ENCODE measurements at places on chromosomes 5 and 9.
A peak's percentile ranks its signal among the peaks of the same experiment; 100 is the strongest.

- DNase-seq: no peak
Observed at GRCh38 chr9:76399856-76400255, 5.6 kb upstream of the RFK start.

GRCh38 chr9:134855231-134855899 lies 25.2 kb upstream of the FCN2 start:
- no peak for DNase-seq

DNA sequence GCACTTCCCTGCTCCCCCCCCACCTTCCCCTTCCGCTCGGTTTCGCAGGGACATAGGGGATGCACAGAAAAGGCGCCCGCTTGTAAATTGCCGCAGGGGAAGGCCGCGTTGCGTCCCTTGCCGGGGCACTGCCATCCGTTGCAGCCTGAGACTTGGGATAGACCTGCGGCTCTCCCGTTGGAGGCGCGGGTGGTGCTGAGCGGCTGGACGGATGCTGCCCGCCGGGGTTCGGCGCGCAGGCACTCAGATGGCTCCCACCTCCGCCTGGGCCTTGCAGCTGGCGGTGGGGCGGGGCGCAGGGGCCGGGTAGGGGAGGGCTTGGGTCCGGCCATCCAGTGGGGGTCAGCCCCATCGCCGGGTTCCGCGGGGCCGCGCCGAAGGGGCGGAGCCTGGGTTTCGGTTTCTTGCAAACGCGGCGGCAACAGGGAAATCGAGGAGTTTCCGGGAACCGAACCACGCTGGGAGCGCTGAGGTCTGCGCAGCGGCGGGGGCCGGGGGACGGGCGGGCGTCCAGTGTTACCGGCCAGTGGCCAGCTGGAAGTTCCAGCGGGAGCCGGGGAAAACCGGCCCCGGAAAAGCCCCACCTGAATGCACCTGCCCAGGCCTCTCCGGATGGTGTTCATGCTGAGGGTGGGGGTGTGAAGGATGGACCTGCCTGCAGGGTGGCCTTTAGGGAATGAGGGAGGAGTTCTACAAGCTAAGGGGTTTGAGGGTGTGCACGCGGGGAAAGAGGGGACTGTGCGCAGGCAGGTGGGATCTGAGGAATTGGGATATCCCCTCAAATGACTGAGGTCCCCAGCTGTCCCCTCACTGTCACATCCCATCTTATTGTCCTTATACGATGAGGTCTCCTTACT lies 6.3 kb upstream of the IRF1 start:
- peak; percentile 66 for DNase-seq

DNA sequence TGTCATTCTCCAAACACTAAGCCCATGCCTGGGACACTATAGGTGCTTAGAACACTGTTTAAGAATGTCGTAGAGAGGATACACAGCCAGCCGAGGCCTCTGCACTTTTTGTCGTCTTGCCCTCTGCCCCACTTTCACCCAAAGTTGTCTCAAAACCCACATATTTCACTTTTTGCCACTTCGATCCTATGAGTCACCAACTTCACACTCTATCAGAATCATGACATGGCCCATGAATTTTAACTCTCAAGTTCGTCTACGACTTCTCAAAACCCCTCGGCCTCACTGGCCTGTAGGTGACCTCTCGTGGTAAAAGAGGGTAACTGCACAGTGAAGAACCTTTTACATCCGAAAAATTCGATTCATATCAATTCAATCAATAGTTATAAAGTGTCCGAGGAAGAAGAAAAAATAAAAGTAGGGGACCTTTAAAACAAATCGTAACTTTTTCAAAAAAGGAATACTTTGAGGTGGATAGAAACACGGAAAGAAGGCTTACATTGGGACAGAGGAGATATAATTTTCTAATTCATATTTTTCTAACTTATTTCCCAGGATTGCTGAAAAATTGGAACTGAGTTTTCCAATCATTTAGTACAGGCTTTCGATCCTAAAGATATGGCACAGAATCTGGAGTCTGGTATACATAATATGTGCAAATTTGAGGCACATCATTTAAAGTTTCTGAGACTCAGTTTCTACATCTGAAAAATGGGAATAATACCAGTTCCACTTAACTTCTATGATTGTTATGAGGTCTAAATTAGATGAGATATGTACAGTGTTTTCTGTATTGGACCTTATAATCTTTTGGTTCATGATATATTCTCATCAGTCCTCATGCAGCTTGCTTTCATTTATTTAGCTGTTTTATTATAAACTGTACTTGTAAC lies 122.6 kb downstream of the APBA1 start:
- peak; percentile 44 for DNase-seq

DNA sequence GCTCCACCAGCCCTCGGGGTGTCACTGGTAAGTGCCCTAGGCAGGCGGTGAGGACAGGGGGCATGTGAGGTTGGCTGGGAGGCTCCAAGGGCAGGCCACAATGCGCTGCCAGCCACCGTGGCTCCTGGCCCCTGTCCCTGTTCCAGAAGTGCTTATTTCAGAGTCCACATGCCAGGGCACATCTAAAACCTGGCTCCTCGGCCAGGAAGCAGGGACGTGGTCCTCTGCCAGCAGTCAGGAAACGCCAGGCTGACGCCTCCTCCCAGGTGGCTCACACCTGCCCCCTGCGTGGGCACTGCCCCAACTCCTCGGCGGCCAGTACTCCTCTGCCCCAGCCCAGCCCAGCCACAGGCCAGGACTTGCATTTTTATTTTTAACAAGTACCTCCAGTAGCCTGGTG lies 68.5 kb downstream of the SECISBP2 start:
- DNase-seq: no peak

DNA sequence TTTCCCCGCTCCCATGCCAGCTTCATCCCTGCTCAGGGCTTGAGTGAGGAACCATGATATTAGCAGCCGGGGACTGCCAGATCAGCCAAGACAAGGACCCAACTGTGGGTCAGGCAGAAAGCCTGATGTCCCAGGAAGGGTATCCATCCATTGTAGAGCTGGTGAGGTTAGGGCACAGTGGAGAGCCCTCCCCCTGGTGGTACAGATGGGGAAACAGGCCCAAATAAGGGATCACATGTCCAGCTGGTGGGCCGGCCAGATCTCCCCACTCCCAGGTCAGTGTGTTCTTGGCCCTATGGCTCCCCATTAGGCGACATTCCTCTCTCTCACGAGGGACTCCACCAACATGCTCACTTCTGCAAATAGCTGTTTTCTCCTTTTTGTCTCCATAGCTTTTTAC lies 9.0 kb downstream of the CDX1 start:
- DNase-seq: no peak

DNA sequence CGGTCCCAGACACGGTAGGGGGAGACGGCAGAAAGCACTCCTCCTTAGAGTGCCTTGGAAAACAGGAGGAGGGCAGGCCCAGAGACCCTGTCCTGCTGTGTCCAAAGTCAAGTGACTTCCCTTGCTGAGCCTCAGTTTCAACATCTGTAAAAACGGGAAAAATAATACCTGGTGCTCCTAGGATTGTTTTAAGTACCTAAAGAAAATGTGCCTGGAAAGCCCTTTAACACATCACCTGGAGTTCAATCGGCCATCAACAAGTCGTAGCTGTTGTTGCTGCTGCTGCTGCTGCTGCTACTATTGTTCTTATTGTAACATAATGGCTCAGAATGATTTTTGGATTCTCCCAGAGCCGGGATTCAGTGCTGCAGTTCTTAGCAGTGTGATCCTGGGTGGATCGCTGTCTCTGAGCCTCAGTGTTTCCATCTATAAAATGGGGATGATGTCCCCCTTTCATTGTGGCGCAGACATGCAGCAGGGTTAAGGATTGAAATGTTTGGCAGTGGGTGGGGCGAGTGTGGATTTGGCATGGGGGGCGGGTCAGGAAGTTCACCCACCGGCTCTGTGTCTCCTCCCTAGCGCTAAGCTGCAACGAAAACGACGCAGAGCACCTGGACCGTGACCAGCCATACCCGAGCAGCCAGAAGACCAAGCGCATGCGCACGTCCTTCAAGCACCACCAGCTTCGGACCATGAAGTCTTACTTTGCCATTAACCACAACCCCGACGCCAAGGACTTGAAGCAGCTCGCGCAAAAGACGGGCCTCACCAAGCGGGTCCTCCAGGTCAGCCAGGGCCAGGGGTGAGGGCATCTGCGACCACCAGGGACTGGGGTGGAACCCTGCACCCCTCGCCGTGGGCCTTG lies 9.2 kb downstream of the LHX2 start:
- no peak for DNase-seq

DNA sequence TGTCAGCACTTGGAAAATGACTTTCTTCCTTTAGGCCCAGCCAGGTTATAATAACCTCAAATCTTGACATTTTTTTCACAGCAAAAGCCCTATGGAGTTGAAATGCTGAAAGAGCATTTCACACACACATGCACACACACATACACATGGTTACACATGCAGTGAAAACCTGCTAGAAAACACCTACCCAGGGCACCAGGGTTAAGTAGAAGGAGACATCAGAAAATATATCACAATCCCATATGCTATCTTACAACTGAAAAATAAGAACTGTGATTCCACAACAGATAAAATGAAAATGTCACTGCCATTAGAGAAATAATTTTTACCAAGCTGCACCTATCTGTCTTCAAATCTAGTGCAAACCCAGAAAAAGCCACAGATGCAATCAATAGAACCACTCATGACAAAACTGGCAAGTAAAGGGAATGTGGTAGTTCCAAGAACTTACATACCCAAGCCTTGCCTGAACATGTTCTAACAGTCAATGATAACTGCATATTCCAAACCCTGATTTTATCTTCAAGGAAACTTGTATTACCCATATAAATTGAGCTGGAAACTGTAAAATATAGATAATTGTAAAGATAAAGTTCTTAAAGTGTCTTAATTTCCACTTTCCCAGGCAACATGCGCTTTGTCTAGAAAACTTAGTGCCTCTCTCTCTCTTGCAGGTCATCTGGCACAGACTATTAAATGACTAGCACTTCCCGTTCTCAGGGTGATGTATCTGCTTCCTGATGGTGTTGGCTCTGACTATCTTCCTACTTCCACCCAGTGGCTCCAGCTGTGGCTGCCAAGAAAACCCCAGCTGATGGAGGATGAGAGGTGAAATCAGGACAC lies 250.2 kb upstream of the PTGER4 start:
- peak; percentile 40 for DNase-seq

- no peak for DNase-seq
Observed at GRCh38 chr5:139413963-139414362, 10.1 kb upstream of the SPATA24 start.

GRCh38 chr5:9924614-9925013 lies 294.5 kb upstream of the TAS2R1 start:
- DNase-seq: no peak

GRCh38 chr9:87386490-87387025 lies 111.1 kb upstream of the DAPK1 start:
- no peak for DNase-seq

DNA sequence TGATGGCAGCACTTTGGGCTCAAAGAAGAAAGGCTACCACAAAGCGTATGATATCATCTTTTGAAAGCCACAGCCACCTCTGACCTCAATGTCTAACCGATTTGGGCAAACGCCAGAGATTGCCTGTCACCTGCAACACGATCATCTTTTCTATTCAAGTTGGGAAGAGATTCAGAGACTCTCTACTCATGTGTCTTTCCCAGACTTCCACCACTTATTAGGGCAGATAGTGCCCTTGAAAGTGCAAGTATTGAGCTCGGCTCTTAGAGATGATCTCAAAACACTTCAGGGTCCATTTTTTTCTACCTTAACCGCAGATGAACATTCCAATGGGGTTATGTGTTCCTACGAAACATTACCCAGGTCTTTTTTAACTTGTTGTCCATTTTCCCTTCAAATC lies 213.7 kb downstream of the DRD1 start:
- no peak for DNase-seq

DNA sequence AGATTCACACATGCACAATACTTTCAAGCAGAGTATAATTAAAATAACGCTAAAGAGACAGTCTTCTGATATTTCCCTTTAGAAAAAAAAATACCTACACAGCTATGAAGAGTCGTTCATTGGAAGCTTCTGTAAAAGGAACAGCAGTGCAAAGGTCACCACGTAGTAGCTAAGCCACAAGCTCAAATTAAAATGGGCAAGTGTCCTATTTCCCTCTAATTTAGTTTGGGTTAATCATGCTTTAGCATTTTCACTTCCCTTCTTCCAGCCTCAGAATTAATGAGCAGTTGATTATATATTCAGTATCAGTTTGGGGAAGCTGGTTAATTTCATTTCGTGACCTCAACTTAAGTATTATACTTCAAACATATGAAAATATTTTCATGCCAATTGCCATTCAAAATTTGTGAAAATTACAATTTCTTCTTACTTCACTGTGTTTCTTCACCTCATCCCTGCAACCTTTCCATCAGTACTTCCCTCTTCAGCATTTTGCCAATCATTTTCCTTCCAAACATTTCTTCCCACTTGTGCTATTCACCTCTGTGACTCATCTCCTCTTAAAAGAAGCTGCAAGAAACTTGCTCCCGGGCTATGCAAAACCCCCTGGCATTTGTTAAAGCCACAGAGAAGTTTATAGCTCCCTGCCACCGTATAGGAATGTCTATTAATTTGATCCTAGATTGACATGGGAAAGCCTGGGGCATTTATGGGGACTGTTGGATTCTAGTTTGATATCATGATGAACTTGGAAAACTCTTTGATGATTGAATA lies 83.0 kb downstream of the DMRTA1 start:
- no peak for DNase-seq

GRCh38 chr5:119274767-119275130 lies 81.1 kb upstream of the TNFAIP8 start:
- peak; percentile 65 for DNase-seq

GRCh38 chr9:11320989-11321388 lies 708.2 kb upstream of the PTPRD start:
- no peak for DNase-seq

DNA sequence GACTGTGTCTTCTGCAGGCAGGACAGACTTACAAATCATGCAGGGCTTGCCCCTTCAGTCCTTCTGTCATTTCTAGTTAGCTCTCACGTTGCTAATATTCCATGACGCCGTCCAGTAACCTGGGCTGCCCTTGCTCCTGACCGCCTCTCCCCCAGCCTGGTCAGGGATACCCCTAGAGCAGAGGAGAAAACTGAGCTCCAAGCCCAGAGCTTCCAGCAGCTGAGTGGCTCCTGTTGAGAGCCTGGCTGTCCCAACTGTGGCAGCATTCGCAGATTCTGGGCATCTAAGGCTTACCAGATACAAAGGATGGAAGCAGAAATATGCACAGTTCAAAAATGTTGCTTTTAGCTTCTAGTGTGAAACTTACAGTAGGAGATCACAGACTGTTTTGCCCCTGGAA lies 185.2 kb downstream of the CD180 start:
- no peak for DNase-seq

DNA sequence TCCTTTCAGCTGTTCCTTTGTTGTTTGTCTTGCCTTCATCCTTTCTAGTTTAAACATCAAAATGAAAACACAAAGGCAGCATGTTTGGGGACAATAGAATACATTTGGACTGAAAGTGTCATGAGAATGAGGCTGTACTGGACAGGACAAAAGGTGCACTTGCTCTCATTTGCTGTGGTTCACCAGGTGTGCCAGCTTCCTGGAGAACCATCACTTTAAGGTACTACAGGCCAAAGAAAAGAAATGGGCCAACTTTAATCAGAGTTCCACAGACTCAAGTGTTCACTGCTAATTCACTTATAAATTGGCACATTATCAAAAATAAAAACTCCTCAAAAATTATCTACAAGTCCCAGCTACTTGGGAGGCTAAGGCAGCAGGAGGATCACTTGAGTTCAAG lies 53.8 kb downstream of the ABHD17B start:
- DNase-seq: no peak

- peak; percentile 82 for DNase-seq
Observed at GRCh38 chr5:57221049-57221568, 47.2 kb downstream of the GPBP1 start.

Data from CD4-positive, alpha-beta T cell treated with Interleukin-12 subunit alpha and Interleukin-12 subunit beta, for 1 hour (primary cell).